CD4-positive, alpha-beta T cell treated with Interferon alpha-2 for 1 hour (primary cell): ENCODE measurements at places on chromosomes 7 and 10.

DNA sequence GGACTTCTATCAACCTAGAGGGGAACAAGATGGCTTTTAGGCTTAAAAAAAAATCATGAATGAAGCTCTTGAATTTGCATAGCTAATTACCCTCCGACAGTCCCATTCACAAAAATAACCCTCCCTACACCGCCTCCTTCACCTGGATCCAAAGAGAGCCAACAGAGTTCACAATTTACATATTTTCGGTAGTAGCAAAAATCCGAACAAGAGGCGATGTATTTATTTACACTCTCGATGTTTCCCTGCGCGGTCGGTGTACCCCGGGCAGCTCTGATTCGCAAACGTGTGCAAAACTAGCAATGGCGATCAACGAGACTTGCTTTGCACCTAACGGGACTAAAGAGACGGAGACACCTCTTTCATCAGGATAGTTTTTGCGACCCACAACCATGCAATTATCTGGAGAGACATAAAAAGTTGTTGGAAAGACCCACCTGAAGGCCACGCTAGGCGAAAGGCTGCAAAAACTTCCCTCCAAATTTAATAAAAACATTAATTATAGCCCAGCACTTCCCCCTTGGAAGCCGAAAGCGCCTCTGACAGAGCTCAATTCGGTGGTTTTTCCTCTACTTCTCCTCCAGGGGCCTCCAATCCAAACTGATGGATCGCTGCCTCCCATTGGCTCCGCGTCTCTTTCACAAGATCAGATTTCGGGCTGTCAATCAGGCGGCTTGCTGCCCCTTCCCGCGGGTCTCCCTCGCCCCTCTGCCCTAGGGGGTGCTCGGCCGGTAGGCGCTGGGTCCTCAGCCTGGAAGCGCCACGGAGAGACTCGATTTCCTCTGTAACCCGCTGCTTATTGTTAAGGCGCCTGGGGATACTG lies at the start of gene ETV1:
TSS of gene ETV1 (minus strand) at position 541 of the 823 bp plus-strand sequence. CDS start 614 bp downstream, outside the sequence.
- DNase-seq: no peak

DNA sequence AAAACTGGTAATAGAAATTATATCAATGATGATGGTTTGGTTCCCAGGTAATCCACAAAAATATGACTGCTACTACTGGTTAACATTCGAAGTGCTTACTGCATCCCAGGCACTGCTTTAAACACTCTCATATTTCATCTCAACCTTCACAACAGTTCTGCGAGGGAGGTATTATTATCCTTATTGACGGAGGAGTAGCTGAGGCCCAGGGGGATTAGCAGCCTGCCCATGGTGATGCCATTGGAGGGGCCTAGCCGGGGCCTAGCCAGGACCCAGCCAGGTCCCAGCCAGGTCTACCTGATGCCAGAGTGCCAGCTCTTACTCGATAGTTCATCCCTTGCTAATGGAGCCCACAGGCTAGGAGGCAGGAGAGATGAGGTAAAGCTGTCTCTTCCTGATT lies 217.1 kb downstream of the FAM107B start:
- no peak for DNase-seq

DNA sequence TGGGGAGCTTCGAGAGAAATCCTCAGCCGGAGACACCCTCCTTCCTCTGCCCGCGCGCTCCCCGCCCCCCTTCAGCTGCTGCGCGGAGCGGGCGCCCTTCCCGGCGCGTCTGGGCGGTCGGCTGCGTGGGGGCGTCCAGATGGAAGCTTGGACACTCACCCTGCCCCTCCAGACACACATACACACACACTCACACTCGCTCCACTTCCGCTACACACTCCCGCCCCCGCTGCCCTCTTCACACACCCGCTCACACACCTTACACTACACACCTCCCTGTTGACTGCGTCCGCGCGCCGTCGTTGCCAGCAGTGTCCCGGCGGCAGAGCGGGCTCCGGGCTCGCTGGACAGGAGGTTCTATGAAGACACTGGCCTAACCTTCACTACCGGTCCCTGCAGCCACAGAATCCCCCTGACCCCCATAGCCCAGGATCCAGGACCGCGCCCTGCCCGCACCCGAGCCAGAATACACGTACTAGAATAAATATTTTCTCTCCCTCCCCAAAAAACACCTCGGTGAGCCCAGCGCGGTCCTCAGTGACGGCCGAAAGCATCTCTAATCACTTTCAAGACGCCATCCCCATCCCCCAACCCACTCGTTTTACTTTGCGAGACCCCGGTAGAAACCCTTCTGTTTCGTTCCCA lies 1.1 kb upstream of the EGR2 start:
- DNase-seq: peak; percentile 26

GRCh38 chr10:85318809-85319807 lies 990.7 kb downstream of the CCSER2 start:
- DNase-seq: no peak

DNA sequence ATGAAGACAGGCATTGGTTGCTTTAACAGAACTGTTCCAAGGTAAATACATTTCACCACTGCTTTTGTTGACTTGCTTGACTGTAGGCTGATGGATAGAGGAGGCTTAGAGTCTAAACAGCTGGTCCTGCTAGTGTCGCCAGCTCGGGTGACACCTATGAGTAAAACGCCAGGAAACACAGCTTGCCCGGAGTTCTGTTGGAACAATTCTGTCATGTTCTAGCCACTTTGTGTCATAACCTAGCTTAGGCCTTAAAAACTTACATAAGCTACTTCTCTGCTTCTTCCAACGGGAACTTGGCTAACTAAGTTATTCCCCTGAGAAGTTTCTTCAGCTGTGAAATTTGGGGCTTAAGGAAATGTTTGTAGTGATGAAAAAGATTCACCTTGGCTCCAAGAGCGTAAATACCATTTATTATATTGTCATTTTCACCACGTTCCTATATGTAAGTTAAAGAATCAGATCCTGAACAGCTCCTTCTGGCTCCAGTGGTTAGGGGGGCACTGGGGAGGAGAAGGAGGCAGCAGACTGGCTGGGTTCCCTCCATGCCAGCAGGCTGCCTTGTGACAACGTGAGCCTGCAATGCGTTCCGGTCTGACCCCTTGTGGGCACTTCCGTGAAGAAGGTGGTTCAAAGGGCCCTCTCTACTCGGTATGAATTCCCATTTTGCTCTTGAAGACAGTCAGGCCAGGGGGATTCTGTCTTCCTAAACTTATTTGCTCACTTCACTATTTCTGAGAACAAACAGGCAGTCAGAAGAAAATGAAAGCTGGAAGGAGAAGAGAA lies 253.2 kb downstream of the BMPER start:
- DNase-seq: no peak

GRCh38 chr10:21100871-21101514 lies 203.9 kb upstream of the NEBL start:
- no peak for DNase-seq

DNA sequence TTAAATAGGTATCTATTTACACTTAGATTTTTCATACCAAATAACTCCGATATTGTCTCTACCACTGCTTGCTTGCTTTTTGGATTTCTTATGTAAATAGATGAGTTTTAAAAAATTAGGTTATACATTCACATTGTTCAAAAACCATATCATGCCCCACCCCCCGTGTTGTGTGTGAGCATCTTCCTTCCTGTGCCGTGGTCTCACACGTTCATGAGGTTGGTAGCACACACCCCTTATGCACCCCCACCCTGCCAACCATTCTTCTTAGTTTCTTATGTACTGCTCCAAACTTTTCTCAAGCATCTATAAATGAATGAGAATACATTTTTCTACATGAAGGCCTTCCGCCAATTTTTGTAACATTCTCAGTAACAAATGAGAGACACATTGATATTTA lies 115.6 kb downstream of the FANK1 start:
- peak; percentile 23 for DNase-seq

GRCh38 chr7:27000496-27000895 lies 95.3 kb downstream of the HOXA1 start:
- DNase-seq: no peak

GRCh38 chr10:74437822-74438221 lies 286.8 kb downstream of the ADK start:
- no peak for DNase-seq

DNA sequence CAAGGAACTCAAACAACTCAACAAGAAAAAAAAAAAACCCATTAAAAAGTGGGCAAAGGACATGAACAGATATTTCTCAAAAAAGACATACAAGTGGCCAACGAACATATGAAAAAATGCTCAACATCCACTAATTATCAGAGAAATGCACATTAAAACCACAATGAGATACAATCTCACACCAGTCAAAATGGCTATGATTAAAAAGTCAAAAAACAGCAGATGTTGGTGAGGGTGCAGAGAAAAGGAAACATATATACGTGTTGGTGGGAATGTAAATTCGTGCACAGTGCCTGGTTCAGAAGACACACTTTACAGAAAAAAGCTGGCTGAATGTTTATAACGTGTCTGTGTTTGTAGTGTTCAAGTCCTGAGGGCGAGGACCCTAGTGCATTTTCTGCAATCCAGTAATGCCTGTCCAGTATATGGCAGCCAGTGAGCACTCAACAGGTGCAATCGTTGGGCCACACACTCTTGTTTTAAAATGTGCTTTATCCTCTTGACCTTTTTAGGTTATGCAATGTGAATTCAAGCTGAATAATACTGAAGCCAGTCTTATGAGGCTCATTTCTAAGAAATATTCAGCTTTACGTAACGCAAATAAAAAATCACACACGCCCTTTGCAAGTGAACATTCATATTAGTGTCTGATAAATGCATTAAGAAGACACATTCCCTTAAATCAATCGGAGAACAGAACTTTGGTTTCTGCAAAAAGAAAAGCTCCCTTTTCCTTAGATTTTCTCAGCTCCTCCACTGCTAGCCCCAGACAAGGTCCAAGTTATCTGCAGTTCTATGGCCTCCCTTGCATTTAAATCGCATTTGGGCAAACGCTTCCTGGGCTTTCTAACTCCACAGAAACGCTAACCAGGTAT lies 813 bp upstream of the MTURN start:
- no peak for DNase-seq

DNA sequence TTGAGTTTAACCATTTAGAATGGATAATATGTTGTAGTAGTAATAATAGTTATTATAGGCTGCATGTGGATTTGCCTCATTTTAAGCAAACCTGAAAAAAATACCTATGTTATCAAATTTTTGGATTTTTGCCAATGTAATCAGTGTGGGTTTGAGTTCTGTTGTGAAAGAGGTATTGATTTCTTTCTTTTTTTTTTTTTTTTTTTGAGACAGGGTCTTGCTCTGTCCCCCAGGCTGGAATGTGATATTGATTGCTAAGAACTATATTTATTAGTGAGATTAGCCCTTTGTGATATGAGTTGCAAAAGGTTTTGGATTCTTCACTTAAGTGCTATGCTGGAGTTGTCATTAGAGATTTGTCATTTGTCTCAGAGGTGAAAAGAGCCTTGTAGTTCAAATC lies 124.4 kb downstream of the ST7 start:
- DNase-seq: no peak

GRCh38 chr7:5586279-5586962 lies 162.8 kb upstream of the TNRC18 start:
- no peak for DNase-seq

DNA sequence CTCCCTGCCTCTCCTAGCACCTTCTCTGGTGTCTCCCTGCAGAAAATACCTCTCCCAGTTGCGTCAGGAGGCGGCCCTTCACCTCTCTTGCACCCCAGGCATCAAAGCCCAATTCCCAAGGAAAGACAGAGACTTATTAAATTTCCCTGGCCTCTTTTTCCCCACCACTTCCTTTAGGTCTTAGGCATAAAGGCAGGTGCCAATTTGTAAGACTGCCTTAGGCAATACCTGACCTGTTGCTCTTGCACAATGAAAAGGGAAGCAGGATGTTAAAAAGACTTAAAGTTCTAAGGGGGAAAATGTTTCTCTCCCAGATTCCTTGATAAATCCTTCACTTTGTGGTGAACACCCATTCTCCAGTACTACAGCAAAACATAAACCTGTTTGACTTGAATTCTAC lies 186.7 kb downstream of the SLC25A13 start:
- no peak for DNase-seq

- no peak for DNase-seq
These were observed 257.1 kb downstream of the GATA3 start for GRCh38 chr10:8311526-8312070.

DNA sequence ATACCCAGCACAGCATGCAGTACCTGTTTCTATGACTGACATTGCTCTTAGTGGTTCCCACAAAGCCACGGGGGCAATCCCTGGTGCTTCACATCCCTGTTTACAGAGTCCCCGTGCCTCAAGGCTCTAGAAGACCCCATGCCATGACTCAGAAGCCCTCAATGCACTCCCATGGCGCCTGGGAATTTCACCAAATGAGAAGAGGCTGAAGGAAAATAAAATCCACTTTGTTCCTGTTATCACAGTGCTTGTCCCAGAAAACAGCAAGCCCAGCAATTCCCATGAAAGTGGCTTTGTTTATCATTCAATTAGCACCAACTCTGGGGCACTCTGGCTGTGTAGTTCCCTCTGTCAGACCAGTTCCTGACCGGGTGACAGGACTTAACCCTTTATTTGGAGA lies 268.3 kb downstream of the TNS3 start:
- no peak for DNase-seq

- no peak for DNase-seq
These were observed 91.3 kb downstream of the NRF1 start for GRCh38 chr7:129702761-129703338.

DNA sequence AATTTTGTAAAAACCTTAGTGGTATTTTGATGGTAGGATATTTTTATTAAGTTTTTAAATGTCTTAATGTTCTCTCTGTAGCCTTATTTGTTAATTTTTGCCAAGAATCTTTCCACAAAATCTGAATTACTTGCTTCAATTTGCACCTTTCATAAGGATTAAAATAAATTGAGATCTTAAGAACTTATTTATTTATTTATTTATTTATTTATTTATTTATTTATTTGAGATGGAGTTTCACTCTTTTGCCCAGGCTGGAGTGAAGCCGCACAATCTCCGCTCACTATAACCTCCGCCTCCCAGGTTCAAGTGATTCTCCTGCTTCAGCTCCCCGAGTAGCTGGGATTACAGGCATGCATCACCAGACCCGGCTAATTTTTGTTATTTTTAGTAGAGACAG lies 98.6 kb downstream of the PPP1R9A start:
- no peak for DNase-seq

GRCh38 chr10:46294641-46295220 lies 7.9 kb downstream of the ANTXRL start:
- no peak for DNase-seq

- peak; percentile 64 for DNase-seq
These were observed 43.4 kb downstream of the PRF1 start for GRCh38 chr10:70558871-70559810.
